ENCODE measurements at places on chromosomes 11 and 22.

DNA sequence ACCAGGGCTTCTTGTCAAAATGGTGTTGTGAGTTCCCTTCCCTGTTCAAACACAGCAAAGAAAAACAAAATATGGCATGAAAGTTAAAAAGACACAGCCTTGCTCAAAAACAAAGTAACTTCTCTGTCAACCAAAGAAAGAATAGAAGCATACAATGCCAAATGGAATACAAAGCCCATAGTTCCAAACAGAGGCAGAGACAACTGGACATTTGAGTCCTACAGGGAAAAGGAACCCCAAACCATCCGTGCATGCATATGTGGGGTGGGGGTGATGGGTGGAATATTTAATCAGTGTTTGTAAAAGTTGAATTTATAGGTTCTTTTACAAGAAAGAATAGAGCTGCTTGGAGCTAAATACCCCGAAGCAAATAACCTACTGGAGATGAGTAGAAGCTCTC lies 218.7 kb downstream of the FAM76B start:
- no peak for DNase-seq

DNA sequence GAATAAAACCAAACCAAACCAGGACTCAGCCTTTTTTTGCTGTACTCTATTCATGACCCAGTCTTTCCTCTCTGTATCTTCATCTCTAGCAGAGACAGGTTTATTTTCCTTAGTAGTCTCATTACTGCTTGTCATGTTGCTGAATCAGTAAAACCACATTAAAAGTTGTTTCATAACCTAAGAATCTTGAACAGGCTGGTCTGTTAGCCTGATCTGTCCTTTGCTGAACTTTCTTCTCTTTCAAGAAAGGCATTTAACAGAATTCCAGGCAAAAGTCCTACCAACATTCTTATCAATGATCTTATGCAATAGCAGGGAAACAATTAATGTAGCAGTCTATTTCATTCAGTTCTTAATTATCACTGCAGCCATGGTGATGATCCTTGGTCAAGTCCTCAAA lies 197.7 kb downstream of the CASP12 start:
- DNase-seq, result no peak

DNA sequence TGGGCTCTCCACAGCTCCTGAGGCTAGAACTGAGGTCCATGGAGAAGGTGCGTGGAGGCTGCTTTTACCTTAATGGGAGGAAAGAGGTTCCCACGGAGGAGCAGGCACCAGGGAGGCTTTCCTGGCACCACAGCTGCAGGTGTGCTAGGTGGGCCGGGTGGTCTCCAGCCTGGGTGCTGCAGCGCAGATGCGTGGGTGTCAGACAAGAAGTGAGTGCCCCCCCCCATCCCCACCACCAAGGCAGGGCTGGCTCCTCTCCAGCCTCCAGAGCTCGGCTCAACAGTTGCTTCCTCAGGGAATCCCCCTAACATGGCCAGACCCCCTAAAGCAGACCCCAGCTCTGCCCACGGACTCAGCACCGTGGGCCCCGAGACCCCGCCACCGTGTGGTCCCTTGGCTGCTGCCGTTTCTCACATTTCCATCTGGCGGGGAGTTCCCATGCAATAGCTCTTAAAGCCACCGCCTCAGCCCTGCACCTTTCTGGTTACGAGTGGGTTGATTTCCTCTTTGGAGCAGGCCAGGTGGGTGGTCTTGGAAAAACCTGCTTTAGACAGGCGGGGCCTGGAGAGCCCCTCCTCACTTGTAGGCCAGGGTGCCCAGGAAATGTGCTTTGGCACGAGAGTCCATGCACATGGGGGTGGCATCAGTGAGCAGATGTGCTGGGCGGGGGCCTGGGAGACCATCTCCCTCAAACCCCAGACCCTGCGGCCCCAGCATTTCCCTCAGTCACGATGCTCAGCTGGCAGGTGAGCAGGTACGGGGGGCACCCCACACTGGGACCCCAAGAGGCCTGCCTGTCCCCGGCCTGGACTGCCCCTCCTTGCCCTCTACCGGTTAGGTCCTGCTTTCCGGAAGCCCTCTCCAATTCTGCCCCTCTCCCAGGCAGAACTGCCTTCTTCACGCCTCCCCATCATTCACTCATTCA lies 93.7 kb downstream of the ARHGAP8 start:
- no peak for DNase-seq

DNA sequence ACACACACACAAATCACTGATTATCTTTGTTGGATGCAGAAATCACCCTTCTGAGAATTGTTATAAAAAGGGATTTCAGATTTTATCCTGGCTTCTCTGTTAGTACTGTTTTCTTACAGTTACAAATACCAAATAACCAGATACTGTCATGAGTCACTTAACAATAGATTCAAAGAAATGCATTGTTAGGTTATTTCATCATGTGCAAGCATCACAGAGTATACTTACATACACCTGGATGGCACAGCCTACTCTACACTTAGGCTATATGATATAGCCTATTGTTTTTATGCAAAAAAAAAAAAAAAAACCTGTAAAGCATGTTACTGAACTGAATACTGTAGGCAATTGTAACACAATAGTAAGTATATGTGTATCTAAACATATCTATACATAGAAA lies 319.2 kb upstream of the ARHGAP42 start:
- DNase-seq, result no peak

GRCh38 chr22:47089796-47090460 lies 327.5 kb downstream of the TBC1D22A start:
- DNase-seq, result no peak

- DNase-seq, result no peak
Measured at GRCh38 chr22:29641700-29642330, 38.4 kb downstream of the NF2 start.

DNA sequence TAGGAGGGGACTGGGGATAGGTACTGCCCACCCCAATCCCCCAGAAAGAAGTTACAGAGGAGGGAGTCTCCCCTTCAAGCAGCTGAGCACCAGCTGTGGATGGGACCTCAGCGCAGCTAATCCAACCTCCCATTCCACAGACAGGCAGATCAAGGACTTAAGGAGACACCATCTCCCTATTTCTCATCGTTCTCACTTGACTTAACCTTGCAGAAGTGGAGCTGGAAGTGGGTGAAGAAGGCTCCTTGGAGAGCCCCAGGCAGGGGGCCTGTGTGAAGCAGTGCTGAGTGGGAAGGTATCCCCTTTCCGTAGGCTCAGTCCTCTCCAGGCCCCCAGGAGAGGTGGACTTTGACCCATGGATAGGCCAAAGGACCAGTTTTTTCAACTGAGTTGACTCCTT lies 27.3 kb downstream of the USP35 start:
- no peak for DNase-seq

DNA sequence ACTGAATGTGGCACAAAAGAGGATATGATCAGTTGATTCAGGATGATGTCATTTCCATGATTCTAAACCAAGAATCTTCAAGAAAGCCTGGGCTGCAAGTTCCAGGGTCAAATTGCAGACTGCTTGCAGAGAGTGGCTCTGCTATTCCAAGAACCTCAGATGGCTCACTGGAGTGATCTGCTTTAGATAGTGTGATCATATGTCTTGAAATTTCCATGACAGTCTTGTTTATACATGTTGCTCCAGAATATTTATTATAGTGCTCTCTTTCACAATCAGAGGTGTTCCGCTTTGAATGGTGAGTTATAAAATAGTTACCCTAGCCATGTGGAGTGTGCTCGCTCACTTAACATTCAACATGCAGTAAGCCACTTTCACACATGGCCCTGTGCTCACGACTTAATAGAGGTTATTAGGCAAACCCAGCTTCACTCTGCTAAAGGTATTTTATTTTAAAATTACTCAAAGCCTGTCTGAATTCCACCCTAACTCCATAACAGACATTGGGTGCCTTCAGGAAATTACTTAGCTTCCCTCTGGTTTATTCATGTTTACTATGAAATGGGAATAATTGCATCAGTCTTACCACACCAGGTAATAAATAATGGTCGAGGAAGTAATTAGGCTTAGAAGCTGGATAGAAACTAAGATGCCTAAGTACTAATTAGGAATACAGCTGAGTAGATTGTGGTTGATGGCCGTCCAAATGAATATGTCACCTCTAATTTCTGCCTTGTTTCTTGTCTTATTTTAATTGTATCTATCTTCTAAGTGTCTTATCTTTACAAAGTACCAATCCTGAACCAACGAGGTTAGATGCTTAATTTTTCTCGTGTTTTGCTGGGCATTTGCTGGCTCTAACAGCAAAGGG lies 187.9 kb downstream of the ETS1 start:
- DNase-seq, result no peak

DNA sequence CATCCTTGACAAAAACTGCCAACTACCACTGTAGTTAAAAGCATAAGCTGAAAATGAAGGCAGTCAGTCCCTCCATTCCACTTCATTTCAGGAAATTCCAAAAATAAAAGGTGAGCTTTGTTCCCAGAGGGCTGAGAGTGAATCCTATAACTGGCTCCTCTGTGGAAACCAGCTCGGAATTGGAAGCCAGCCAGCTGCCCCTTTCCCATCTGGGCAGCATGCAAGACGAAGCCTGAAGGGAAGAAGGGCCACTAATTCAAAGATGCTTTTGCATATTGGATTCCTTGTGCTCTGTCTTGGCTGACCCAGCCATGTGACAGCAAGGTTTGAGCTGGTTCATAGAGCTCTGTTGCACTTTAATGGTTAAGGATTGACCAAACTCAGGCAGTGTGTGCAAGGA lies 83.4 kb downstream of the ALX4 start:
- no peak for DNase-seq

DNA sequence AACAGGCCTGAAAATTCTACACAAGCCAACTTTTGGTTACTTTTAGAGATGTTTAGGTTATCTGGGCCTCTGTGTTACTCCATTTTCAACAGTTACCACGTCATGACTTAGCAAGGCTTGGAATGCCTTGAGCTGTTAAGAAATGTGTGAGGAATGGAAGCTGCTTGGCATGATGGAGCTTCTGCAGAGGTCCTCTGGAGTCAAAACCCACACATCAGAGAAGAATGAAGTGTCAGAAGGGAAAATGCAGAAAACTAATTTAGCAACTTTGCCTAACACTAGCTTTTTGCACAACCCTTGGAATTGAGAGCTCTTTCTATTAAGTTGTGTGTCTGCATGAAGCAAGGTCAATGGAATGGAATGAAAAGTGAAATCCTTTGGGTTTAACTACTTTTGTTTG lies 27.4 kb downstream of the FAT3 start:
- no peak for DNase-seq

- DNase-seq, result no peak
Measured at GRCh38 chr11:65555693-65556231, 2.4 kb downstream of the LTBP3 start.

GRCh38 chr11:23789938-23790371 lies 706.9 kb upstream of the LUZP2 start:
- DNase-seq, result no peak

DNA sequence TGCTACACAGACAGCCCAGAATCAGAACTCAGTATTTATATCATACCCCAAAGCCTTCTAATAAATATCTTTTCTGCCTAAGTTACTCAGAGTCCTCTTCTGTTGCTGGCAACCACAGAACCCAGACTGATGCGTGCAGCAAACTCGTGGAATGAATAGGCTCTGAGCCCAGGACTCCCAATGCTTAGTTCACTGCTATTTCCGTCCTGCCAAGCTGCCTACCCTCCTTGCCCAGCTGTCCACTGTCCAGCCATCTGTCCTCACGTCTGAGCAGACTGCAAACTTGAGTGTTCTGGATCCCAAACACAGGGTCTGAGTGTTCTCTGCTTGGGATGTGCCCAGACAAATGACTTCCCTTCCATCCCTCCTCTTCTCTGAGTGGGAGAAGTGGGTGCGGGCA lies 19.4 kb downstream of the PTPN5 start:
- DNase-seq, result no peak

GRCh38 chr11:86182976-86183584 lies 61.5 kb upstream of the EED start:
- DNase-seq, result no peak

DNA sequence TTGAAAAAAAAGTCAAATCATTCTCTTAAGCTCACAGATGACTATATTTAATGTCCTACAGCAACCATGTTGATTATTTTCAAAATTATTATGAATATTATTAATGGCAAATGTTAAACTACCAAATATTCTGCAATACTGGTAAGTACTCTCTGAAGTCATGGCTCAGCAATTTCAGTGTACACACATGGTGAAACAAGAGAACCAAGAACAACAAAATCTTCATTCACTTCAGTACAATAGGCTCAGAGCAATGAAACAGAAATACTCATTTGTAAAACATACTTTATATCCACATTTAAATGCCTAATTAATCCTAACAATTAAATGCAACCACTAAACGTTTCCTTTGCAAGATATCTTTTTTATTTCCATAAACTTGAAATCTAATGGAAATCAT lies 347.2 kb downstream of the TTC28 start:
- no peak for DNase-seq

- no peak for DNase-seq
Measured at GRCh38 chr11:65126624-65127274, 4.6 kb downstream of the MRPL49 start.

DNA sequence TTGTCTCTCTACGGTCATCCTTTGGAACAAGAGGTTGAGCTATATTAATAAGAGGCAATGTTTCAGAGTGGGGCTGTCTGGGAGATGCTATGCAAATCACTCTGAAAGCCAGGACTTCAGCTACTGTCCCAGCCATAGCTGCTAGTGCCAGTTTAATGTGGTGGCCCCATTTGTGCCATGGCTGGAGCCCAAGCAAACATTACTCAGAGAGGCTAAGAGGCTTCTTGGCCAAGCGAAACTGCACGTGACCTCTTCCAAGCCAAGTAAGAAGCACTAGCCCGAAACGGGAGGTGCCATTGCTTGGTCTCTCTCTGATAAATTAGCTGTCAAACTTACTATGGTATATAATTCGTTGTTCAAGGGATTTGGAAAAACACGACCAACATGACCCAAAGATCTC lies 50.4 kb upstream of the TBCEL start:
- DNase-seq, result no peak

- no peak for DNase-seq
Measured at GRCh38 chr11:125373426-125374391, 122.4 kb downstream of the FEZ1 start.

GRCh38 chr11:64140082-64140481 lies 25.8 kb downstream of the MACROD1 start:
- no peak for DNase-seq

DNA sequence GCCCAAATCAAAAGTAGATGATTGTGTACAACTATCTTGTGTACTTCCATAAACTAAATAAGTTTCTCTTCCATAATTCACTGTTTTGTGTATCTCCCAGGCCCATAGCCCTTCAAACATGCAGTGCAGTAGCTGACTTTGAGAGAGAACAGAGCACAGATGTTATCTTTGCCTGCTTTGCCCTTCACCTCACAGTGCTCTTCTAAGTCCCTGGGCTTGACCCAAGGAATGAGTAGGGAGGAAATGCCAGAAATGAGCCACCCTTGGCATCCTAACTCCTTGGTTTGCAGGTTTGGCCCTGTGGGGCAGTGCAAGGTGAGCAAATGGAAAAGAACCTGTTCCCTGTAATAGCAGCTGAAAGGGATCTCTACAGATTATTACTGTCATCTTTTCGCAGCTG lies 79.2 kb downstream of the STIM1 start:
- DNase-seq, result no peak

- DNase-seq, result no peak
Measured at GRCh38 chr22:44341431-44342346, 28.9 kb upstream of the SHISAL1 start.

DNA sequence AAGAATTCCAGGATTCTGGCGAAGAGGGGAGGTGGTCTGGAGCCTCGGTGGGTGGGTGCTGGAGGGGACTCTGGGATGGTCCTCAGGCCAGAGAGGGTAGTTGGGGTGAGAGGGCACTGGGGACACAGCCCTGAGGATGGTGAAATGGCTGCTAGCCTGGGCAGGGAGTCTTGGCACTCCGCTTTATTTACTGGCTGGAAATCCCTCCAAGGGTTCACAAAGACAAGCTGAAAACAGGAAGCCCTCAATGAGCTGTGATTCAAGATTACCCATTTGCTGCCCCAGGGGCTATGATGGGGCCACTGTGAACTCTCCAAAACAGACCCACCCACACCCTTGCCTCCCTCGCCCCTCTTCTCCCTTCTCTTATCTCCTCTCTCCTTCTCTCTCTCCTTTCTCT lies 71.9 kb downstream of the FBXO7 start:
- no peak for DNase-seq

Measured in stimulated activated naive CD4-positive, alpha-beta T cell (primary cell).